ENCODE measurements at places on chromosomes 2 and 18.
A peak's percentile ranks its signal among the peaks of the same experiment; 100 is the strongest.

GRCh38 chr2:67066782-67067181, 330.4 kb upstream of the ETAA1 start:
- no peak for DNase-seq

DNA sequence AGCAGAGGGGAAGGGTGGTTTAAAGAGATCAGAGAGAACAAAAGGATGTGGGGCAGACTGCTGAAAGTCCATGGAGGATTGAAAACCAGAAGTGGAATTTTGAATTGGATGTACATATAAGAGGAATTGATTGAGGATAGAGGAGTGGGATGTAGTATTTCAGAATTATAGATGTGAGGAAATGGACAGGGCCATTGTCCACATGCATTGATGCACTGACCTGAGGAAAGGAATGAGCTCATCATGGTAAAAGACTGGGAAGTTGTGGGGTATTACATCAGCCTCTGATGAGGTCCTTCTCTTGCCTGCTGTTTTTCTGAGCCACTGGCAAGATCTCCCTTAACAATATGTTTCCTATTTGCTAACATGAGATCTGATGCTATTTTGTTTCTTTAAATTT, 365.7 kb upstream of the FANCL start:
- DNase-seq = no peak

GRCh38 chr2:47272031-47272864, 117.1 kb upstream of the STPG4 start:
- DNase-seq = peak; percentile 55

GRCh38 chr2:15619938-15620337, 28.3 kb downstream of the DDX1 start:
- DNase-seq = no peak

DNA sequence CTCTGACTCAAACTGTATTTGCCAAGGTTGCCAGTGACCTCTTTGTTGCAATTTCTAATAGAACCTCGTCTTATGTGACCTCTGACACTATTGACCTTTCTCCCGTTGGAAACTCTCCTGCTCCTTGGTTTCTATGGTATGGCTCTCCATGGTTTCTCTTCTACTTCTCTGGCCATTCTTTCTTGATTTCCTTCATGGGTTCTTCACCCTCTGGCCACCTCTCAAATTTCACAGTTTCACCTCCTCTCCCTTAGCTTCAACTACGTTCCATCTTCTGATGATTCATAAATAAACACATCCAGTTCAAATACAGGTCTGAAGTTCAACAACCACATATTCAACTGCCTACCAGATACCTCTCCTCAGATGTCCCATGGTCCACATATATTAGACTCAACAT, 109.5 kb downstream of the CACNB4 start:
- DNase-seq = no peak

DNA sequence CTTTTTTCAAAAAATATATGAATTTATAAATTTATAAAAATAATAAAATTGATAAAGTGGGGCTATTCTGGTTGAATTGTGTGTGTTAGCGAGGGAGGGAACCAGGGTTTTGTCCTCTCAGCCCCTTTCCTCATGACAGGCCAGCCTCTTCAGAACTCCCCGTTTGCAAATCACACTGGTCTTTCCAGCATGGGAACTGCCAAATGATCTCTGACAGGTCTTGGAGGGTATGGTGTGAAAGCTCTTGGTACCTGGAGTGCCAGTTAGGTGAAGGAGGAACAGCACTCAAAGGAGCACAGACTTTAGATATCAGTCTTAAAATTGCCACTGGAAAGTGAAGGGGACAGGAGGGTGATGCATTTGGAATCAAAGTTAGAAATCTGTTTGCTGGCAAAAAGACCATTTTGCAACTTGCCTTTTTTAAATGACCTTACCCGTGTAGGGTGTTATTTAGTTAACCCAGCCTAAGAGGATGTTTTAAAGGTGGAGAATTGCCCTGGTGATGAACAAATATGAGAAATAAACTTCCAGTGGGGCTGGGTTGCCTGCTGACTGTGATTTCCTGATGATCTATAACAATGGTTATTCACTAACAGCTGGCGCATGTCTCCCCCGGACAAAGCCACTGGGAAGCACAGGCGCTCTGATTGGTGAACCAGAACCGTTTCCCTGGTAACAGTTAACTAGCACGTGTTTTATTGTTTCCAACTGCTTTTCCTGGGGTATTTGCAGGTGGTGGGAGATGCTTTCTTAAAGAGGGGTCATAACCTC, 85.3 kb upstream of the EFEMP1 start:
- DNase-seq = no peak

GRCh38 chr2:217203086-217203485, 343.2 kb upstream of the TNP1 start:
- no peak for DNase-seq

GRCh38 chr2:235854276-235854675, 313.9 kb downstream of the GBX2 start:
- DNase-seq = no peak

- DNase-seq = no peak
Observed at GRCh38 chr2:237058423-237058822, 27.3 kb upstream of the COPS8 start.

- DNase-seq = no peak
Observed at GRCh38 chr2:212528106-212528856, 10.3 kb downstream of the ERBB4 start.

DNA sequence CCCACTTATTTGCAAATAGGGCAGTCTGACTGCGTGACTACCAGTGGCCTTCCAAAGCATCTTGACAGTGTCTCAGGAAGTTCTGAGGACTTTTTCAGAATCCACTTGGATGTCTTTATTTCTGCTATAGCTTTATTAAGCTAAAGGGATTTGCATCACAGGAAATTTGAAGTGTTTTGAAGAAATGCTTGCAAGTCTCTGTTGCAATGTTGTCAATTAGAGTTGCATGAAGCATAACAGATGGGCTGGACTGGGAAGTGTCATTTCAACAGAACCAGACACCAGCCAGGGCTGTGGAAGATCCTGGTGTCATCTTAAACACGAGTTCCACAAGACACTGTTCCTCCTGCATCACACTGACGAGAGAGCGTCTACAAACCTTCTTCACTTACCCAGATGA, 224.5 kb downstream of the EN1 start:
- no peak for DNase-seq

GRCh38 chr2:207503234-207503633, 26.5 kb upstream of the CREB1 start:
- DNase-seq = no peak

DNA sequence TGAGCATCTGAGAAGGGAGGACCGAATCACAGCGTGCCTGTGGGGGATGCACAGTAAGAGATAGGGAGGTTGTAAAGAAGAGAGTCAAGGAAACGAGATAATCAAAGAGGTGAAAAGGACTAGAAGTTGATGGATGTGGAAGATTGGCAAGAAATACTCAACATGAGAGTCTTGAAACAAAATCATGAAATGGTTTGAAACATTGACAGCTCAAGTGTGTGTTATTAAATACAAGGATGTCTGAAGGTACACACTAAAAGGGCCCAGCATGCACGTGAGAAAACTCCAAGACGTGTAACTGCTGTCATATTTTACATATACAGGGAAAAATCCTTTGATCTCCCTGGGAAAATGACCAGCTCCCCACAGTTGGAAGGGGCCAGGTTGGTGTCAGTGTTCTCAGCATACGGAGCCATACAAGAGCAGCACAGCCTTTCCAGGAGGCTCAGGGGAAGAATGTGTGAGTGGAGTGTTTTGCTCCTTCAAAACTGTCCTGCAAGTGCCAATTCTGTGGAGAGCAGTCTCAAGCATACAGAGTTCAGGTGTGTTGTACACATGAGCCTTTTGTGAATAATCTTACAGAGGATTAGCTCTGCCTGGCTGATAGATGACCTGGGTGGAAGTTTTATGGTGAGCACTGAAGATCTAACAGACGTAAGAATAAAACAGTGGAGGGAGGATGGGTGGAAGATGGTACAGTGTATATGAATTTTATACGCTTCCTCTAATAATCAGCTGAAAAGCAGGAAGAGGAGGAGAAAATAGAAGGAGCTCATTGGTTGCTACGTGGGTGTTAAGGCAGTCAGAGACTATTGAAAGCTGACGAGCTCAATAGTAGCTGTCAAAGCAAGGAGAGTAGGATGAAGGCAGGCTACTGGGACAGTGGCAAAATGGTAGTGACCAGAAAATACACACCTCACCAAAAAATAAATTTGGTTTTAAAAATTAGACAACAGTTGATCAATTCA, 126.8 kb downstream of the ATP9B start:
- DNase-seq = no peak

DNA sequence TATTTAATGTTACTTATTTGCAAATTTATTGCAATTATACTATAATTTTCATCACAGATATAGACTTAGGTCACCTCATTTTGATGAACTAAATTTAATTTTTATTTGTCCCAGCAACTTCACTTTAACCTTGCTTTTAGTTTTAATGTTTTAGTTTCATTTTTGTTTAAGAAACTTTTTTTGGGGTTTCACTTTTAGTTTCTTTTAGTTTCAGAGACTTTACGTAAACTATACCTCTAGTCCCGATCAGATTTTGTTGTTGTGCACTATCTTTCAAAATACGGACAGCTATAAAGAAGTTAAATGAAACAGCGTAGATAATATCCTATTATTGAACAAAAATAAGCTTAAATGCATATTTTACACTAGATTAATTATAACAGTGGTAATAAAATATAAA, 460.5 kb downstream of the ERBB4 start:
- no peak for DNase-seq

DNA sequence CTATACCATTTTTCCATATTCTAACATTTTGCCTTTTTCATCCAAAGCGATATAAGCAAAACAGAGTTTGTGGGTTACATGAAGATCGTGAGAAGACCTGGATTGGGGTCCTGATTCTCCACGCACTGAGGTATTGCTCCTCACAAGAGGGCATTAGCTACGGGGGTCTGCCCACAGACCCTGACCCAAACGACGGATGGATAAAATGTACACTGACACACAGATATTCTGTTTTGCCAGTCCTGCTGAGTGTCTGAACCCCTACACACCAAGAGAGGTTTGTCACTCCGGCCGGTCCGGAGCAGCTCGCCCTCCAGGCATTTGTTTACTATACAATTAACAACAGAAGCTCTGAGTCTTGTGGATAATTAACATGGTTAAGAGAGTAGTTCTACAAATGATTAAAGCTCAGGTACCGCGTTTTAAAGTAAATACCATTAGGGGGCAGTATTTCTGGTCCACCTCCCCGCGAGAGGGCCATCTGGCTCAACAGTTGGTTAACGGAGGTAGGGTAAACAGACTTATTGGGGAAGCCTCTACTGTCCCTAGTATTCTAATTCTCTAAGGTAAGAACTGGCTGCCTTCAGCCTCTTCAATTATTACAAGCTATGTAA, 28.4 kb downstream of the SCYGR8 start:
- DNase-seq = no peak

DNA sequence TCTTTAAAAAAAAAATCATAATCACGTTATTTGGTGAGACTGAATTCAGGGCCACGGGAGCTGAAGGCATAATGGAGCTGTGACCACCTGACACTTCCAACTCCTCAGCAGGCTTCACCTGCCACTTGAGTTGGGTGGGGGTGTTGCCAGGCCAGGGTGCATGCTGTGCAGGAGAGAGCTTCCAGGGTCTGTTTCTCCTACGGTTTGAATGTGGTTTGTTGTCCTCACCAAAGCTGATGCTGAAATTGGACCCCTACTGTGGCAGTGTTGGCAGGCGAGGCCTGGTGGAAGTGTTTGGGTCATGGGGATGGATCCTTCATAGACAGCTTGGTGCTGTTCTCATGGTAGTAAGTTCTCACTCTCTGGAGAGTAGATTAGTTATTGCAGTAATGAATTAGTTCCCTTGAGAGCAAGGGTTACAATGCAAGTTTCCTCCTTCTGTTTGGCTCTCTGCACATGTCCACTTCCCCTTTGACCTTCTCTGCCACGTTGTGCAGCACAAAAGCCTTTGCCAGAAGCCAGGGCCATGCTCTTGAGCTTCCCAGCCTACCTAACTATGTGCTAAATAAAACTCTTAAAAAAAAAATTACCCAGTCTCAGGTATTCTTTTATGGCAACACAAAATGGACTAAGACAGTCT, 38.3 kb upstream of the ANKRD44 start:
- no peak for DNase-seq

DNA sequence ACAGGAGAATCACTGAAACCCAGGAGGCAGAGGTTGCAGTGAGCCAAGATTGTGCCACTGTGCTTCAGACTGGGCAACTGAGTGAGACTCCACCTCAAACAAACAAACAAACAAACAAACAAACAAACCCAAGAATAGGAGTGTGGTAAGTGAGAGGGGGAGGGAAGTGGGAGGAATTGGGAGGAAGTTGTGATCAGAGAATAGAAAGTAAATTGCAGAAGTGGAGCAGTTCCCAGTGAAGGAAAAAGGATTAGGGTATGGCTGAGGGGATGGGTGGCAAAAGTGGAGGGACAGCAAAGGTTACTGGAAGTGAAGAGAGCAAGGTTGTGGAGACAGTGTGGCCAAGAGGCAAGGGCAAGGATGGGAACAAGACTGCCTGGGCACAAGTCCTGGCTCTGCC, 41.1 kb upstream of the C1GALT1C1L start:
- DNase-seq = no peak

DNA sequence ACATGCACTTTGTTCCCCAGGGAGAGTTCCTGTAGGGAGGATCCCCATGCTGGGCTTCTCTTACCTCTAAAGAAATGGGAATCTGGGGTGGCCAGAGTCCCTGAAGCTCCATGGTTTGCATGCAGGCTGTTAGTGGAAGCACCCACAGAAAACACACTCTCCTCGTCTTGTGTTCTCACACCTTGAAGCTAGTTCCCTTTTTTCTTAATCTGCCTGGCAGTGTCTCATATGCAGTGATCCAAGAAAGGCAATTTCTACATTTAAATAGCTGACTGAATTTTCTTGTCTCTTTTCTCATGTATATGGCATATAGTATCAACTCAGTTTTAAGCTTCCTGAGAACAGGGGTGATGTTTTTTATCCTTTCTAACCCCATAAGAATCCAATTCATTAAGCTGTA, 65.0 kb downstream of the LINC00305 start:
- no peak for DNase-seq

- DNase-seq = no peak
Observed at GRCh38 chr18:28152354-28152753, 24.6 kb downstream of the CDH2 start.

GRCh38 chr2:113039158-113039557, 13.5 kb downstream of the IL36B start:
- no peak for DNase-seq

GRCh38 chr2:100425107-100425506, 7.6 kb upstream of the CHST10 start:
- DNase-seq = no peak

DNA sequence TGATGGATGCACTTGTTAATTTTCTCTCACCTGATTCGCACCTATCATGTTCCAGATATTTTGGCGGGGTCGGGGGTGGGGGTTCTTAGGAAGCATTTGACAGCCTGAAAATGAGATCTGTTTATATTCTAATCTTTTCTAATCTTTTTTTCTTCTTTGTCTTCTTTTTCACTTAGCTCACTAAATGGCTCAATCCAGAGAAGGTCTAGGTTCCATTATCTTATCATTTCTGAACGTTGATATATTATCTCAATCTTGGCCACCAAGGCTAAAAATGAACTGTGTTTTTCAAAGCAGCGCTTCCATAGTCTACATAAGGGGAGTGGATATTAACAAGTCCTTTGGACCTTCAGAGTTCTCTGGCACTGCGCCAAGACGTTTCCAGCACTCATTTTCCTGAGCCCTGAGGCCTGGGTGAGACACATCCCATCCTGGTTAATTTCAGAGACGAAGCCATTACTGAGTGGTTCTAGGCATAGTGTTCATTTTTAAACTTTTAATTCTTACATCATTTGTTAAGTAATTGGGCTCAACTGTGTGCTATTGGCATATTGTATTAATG, 229.0 kb downstream of the SOX11 start:
- no peak for DNase-seq
